ENCODE measurements at places on chromosomes 1 and 21. TPM values are rescaled to one million over a fixed set of nuclear protein-coding genes. Genes with fewer than 3 reads are reported as not detected.

The BARHL2 gene
- not detected for polyA plus RNA-seq

The SLC25A24 gene
- 15.0 TPM for polyA plus RNA-seq

The UBE2U gene
- not detected for polyA plus RNA-seq

The NT5C1A gene
- not detected for polyA plus RNA-seq

The GPR52 gene
- polyA plus RNA-seq, result not detected

The NFASC gene
- polyA plus RNA-seq, result 4.3 TPM

The CSMD2 gene
- 1.1 TPM for polyA plus RNA-seq

The TACSTD2 gene
- polyA plus RNA-seq, result 4.7 TPM

The LCE6A gene
- not detected for polyA plus RNA-seq

The IL19 gene
- not detected for polyA plus RNA-seq

The TAGLN2 gene
- polyA plus RNA-seq, result 383 TPM

The KLHDC9 gene
- 7.9 TPM for polyA plus RNA-seq

The FCGR2B gene
- polyA plus RNA-seq, result 3.2 TPM

The PDIK1L gene
- 2.0 TPM for polyA plus RNA-seq

The CD5L gene
- not detected for polyA plus RNA-seq

The S100A1 gene
- 7.1 TPM for polyA plus RNA-seq

The C8A gene
- polyA plus RNA-seq, result not detected

The VHLL gene
- polyA plus RNA-seq, result not detected

The TFF2 gene
- 2.1 TPM for polyA plus RNA-seq

The TRIM45 gene
- polyA plus RNA-seq, result 0.25 TPM

The C1orf141 gene
- 0.13 TPM for polyA plus RNA-seq

The TEKT2 gene
- polyA plus RNA-seq, result not detected

The AIRE gene
- polyA plus RNA-seq, result not detected

The LCE1E gene
- polyA plus RNA-seq, result not detected

The PGLYRP3 gene
- polyA plus RNA-seq, result not detected

The RHD gene
- not detected for polyA plus RNA-seq

The SDCCAG8 gene
- polyA plus RNA-seq, result 24.9 TPM

The ENTREP3 gene
- polyA plus RNA-seq, result 25.4 TPM

The AMY1C gene
- polyA plus RNA-seq, result not detected

The AKNAD1 gene
- not detected for polyA plus RNA-seq

The PM20D1 gene
- polyA plus RNA-seq, result 0.63 TPM

The TTLL10 gene
- polyA plus RNA-seq, result not detected

The RHBDL2 gene
- not detected for polyA plus RNA-seq

The FCN3 gene
- polyA plus RNA-seq, result 0.50 TPM

The ADAMTS4 gene
- polyA plus RNA-seq, result 6.8 TPM

The SHCBP1L gene
- not detected for polyA plus RNA-seq

The MRPL20 gene
- polyA plus RNA-seq, result 144 TPM

The PGLYRP4 gene
- polyA plus RNA-seq, result not detected

The PNRC2 gene
- 141 TPM for polyA plus RNA-seq

The RPTN gene
- not detected for polyA plus RNA-seq

The OR2G3 gene
- not detected for polyA plus RNA-seq

The NTRK1 gene
- 0.56 TPM for polyA plus RNA-seq

The DCST1 gene
- not detected for polyA plus RNA-seq

The C1orf94 gene
- not detected for polyA plus RNA-seq

The LRRC53 gene
- polyA plus RNA-seq, result not detected

The F5 gene
- 1.0 TPM for polyA plus RNA-seq

The SPRR4 gene
- not detected for polyA plus RNA-seq

The TMPRSS15 gene
- polyA plus RNA-seq, result 3.9 TPM

The FAM43B gene
- not detected for polyA plus RNA-seq

The LMOD1 gene
- polyA plus RNA-seq, result 368 TPM

The SAMD11 gene
- 7.2 TPM for polyA plus RNA-seq

The WNT4 gene
- polyA plus RNA-seq, result not detected

The IL10 gene
- 4.3 TPM for polyA plus RNA-seq

The ANGPTL7 gene
- 10.8 TPM for polyA plus RNA-seq

Data from aorta (tissue), 5 donors.